Mesendoderm (in vitro differentiated cells): ENCODE measurements at places on chromosomes 6 and 20.

DNA sequence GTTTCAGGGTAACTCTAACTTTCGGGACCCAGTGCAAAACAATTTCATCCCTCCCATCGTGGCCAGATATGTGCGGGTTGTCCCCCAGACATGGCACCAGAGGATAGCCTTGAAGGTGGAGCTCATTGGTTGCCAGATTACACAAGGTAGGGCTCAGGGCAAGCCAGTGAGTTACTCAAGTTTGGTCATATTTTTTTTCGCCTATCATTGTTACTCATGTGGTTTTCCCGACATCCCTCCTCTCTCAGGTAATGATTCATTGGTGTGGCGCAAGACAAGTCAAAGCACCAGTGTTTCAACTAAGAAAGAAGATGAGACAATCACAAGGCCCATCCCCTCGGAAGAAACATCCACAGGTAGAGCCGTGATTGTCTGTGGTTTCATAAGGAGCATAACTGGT is 58.2 kb downstream of the DCBLD1 start:
- peaks cover 4% of the 10 kb centered on the region for H3K4me1 ChIP-seq
- H3K27ac ChIP-seq, result no peak overlapping the region
- H3K36me3 ChIP-seq, result no peaks in the 10 kb centered on the region
- no peak overlapping the region for H3K4me3 ChIP-seq

GRCh38 chr6:107080036-107080435 is 35.3 kb downstream of the BEND3 start:
- DNase-seq, result peak; percentile 73
- H3K36me3 ChIP-seq, result peaks cover 2% of the 10 kb centered on the region
- no peaks in the 10 kb centered on the region for H3K27me3 ChIP-seq
- no peak overlapping the region for H3K4me3 ChIP-seq
- no peaks in the 10 kb centered on the region for H3K4me1 ChIP-seq

GRCh38 chr6:6436946-6437345 is 116.5 kb upstream of the F13A1 start:
- H3K27me3 ChIP-seq, result no peaks in the 10 kb centered on the region
- no peaks in the 10 kb centered on the region for H3K4me1 ChIP-seq
- H3K36me3 ChIP-seq, result no peaks in the 10 kb centered on the region
- no peak for DNase-seq

DNA sequence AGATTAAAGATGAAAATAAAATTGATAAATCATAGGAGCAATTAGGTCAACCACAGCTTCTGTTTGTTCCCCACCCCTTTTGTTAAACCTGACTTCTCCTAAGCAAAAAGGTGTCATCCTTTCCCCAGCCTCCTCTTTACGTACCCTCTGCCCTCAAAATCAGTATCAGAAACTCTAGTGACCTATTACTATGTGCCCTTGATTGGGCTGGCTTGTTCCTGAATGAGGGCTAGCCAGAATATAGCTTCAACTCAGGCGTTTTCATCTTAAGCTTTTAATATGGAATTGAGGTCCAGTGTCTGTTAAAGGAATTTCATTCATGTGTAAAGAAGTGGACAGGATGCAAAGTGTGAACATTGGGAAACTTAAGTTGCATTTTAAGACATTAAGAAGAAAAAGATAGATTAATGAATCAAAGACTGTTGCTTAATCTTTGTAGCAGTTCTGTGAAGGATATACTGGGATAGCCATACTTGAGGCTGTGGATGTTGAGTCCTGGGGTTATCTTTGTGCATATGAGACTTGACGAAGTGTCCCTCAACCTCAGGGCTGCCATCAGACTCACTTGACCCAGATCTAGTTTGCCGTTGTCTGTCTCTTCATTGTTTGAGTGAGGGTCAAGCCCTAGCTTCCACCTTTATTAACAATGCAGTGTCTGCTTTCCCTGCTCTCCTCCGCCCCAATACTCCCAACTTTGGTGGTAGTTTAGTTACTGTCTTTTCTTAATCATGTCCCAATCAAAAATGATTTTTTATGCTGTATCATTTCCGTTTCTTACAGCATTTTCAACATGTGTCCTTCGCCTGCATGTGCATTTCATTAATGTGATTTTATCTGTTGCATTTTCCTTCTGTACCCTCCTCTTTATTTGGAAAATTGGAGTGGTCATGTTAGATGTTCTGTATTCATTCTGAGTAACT is 1.9 kb downstream of the TBPL1 start:
- peaks cover 3% of the 10 kb centered on the region for H3K4me1 ChIP-seq
- no peaks in the 10 kb centered on the region for H3K27me3 ChIP-seq
- H3K27ac ChIP-seq, result no peak overlapping the region
- no peak for DNase-seq
- H3K4me3 ChIP-seq, result no peak overlapping the region

GRCh38 chr6:124854338-124854922 is 107.8 kb upstream of the RNF217 start:
- H3K27ac ChIP-seq, result no peak overlapping the region
- no peak for DNase-seq
- H3K4me1 ChIP-seq, result no peaks in the 10 kb centered on the region

DNA sequence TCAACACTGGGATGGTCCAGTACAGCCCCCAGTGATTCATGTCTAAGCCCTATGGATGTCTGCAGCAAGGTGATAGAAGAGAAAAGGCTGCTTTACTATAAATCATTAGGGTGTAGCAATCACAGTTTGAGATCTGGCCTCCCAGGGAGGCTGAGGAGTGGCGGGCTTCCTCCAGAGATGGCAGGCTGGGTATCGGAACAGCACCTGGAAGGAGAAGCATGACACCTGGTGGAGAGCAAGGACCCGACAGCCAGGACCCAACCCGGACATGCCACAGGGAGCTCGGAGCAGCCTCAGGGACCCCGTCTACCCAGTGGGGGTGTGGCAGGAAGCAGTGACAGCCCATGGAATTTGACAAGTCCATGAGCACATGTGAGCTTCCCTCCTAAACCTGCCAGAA is 114.8 kb upstream of the CD93 start:
- peaks cover 10% of the 10 kb centered on the region for H3K4me1 ChIP-seq
- H3K27ac ChIP-seq, result no peak overlapping the region
- no peaks in the 10 kb centered on the region for H3K36me3 ChIP-seq
- no peaks in the 10 kb centered on the region for H3K27me3 ChIP-seq
- H3K4me3 ChIP-seq, result no peak overlapping the region

- no peak for DNase-seq
- no peak overlapping the region for H3K4me3 ChIP-seq
- no peak overlapping the region for H3K27ac ChIP-seq
- no peaks in the 10 kb centered on the region for H3K36me3 ChIP-seq
Observed at GRCh38 chr6:138622967-138623366, 123.7 kb upstream of the NHSL1 start.

DNA sequence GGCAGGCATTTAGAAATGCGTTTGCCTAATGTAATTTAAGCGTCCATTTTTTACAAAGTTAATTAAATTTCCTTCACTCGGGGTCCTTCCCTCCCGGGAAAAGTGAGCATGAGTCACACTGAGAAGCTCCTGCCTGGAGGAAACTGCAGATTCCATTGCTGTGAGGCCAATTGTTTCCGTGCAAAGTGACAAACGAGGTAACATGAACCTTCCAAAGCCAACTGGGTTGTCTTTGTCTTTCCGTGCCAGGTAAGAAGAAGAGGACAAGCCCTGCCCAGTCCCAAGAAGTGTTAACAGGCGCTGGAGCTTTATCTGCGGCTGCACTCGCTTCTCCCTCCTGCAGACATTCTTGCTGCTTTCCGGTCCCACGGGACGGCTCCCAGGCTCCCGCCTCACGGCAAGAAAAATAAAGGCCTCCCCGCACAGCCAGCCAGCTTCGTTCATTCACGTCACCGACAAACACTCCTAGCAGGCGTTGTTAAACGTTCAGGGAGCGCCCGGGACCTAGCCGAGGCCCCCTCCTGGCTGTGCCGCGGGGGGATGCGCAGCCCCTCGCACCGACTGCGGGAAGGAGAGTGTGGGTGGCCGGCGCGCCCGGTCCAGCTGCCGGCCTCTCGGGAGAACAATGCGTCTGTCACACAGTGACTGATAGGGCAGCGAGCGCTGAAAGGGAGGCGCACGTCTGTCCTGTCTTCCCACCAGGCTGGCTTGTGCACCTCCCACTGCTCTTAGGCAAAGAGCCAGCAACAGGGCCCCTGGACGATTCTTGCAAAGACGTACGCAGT is 61.5 kb upstream of the HDDC2 start:
- peak overlapping the region; percentile 5 for H3K4me3 ChIP-seq
- peak; percentile 98 for DNase-seq
- no peaks in the 10 kb centered on the region for H3K27me3 ChIP-seq
- H3K4me1 ChIP-seq, result peaks cover 11% of the 10 kb centered on the region
- no peaks in the 10 kb centered on the region for H3K36me3 ChIP-seq
- peak overlapping the region; percentile 99 for H3K27ac ChIP-seq

DNA sequence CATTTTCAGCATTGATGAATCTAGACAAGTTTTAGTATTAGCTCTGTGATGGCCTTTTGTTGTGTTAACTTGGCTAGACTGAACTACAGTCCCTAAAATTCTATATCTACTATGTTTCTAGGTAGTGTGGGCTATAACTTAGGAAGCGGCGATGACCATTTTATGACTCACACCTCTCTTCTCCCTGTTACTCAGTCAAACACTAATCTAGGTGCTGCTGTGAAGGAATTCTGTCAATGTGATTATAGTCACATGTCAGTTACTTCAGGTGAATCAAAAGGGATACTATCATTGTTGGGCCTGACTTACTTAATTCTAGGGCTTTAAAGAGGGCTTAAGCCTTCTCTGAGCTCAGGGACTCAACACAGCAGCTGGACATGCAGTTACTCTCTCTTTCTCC is 691.5 kb upstream of the MAP3K7 start:
- no peak overlapping the region for H3K27ac ChIP-seq
- peaks cover 2% of the 10 kb centered on the region for H3K4me1 ChIP-seq
- H3K4me3 ChIP-seq, result no peak overlapping the region

GRCh38 chr6:27839626-27840475 is 72.3 kb downstream of the OR2B2 start:
- peak overlapping the region; percentile 60 for H3K4me3 ChIP-seq
- no peak overlapping the region for H3K27ac ChIP-seq
- peak; percentile 58 for DNase-seq
- no peaks in the 10 kb centered on the region for H3K36me3 ChIP-seq
- H3K27me3 ChIP-seq, result no peaks in the 10 kb centered on the region

- no peaks in the 10 kb centered on the region for H3K36me3 ChIP-seq
- DNase-seq, result no peak
- peaks cover 1% of the 10 kb centered on the region for H3K4me1 ChIP-seq
- no peaks in the 10 kb centered on the region for H3K27me3 ChIP-seq
- no peak overlapping the region for H3K4me3 ChIP-seq
Observed at GRCh38 chr20:11328839-11329238, 588.9 kb upstream of the BTBD3 start.

GRCh38 chr6:127031511-127031910 is 87.0 kb upstream of the RSPO3 start:
- no peak overlapping the region for H3K4me3 ChIP-seq
- H3K36me3 ChIP-seq, result no peaks in the 10 kb centered on the region
- no peak for DNase-seq
- no peaks in the 10 kb centered on the region for H3K27me3 ChIP-seq
- H3K4me1 ChIP-seq, result no peaks in the 10 kb centered on the region

DNA sequence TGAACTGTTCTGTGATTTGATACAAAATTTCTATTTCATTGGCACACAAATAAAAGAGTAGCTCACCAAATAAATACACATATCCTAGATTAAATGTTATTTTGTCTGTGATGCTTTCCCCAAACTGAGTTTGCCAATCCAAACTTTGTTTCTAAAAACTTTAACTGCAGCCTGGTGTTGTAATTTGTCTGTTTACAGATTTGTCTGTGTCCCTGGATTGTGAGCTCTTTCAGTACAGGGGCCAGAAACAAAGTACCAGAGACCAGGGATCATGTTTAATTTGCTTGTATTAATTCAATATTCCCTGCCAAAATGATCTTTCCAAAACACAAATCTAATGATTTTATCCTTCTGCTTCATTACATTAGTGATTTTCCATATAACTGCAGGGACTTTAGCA is 1044.6 kb upstream of the GJE1 start:
- H3K4me1 ChIP-seq, result no peaks in the 10 kb centered on the region
- no peak overlapping the region for H3K4me3 ChIP-seq
- H3K27ac ChIP-seq, result no peak overlapping the region
- no peaks in the 10 kb centered on the region for H3K27me3 ChIP-seq

DNA sequence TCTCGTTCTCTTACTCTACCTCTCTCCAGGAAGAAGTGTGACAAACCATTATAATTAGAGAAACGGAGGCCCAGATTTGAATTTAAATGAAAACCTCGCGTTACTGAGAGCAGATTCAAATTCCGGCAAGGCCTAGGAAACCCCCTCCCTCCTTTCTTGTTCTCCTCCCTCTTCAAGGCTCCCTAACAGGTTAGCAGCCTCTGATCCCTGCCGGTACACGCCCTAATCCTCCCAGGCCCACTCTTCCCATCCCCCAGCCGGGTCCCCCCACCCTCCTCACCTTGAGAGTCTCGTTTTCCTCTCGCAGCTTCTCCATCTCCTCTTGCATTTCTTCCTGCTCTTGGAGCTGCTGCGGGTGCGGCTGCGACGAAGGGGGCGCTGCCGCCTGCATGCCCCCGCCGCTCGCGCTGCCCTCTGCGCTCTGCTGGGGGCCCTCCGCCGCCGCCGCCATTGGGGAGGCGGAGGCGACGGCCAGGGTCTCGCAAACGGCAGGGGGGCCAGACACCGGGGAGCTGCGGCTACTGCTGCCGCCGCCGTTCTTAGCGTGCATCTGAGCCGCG is 3.8 kb downstream of the MTCL3 start:
- peaks cover 2% of the 10 kb centered on the region for H3K4me1 ChIP-seq
- DNase-seq, result peak; percentile 89
- peak overlapping the region; percentile 51 for H3K4me3 ChIP-seq
- H3K36me3 ChIP-seq, result no peaks in the 10 kb centered on the region
- peak overlapping the region; percentile 75 for H3K27ac ChIP-seq

GRCh38 chr20:49290608-49291191 is 12.8 kb upstream of the ZNFX1 start:
- peak; percentile 39 for DNase-seq
- peaks cover 4% of the 10 kb centered on the region for H3K4me1 ChIP-seq
- no peak overlapping the region for H3K4me3 ChIP-seq
- peaks cover 30% of the 10 kb centered on the region for H3K36me3 ChIP-seq

DNA sequence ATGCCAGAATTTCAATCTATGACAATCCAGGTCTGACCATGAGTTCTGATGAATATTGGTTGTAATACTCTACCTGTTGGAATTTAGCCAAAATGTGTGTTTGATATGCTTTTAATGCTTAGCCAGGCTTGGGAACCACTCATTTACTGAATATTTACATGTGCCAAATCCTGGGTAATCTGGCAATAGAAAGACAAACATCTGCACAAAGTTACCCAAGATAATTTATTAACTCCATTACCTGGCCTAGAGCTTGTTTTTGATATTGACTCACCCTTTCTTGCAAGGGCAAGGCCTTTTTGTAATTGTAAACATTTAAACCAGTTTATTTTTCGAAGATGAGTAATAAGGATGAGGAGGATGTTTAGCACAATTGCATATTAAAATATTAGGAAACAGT is 13.5 kb upstream of the CD2AP start:
- no peak overlapping the region for H3K27ac ChIP-seq
- H3K36me3 ChIP-seq, result no peaks in the 10 kb centered on the region
- H3K4me3 ChIP-seq, result no peak overlapping the region
- DNase-seq, result no peak

DNA sequence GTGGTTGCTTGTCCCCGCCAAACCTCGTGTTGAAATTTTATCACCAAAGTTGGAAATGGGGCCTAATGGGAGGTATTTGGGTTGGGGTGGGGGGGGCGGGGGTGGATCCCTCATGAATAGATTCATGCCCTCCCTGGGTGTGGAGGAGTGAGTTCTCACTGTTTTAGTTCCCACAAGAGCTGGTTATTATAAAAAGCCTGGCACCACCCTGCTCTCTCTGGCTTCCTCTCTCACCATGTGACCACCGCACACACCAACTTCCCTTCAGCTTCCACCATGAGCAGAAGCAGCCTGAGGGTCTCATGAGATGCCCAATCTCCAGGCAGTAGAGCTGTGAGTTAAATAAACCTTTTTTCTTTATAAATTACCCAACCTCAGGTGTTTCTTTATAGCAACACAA is 111.3 kb downstream of the PRDM1 start:
- H3K4me1 ChIP-seq, result peaks cover 2% of the 10 kb centered on the region
- H3K4me3 ChIP-seq, result no peak overlapping the region
- DNase-seq, result no peak
- H3K27me3 ChIP-seq, result no peaks in the 10 kb centered on the region
- H3K36me3 ChIP-seq, result no peaks in the 10 kb centered on the region
